ENCODE measurements at places on chromosomes 6 and 20.

DNA sequence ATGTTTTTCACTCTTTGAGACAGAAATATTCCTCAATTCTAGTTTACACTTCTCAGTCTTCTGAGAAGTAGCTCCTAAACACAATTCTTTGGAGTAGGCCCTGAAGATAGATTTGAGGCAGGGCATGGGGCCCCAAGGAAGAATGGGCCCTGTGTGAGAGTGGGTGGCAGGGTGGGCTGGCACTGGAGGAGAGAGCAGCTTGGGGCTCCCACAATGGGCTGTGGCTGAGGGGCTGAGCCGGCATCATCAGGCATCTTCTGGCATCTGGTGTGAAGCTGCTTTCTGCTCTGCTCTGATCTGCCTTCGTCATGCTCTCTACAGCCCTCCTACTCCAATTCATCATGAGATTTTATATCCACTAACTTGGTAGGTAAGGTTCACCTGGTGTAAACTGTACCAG is 88.2 kb downstream of the CDH26 start:
- DNase-seq = no peak

GRCh38 chr20:21514553-21515251 is 838 bp upstream of the NKX2-2 start:
- DNase-seq = no peak

- DNase-seq = no peak
Observed at GRCh38 chr20:19779634-19780033, 21.6 kb downstream of the RIN2 start.

GRCh38 chr20:22288957-22289356 is 295.4 kb downstream of the FOXA2 start:
- no peak for DNase-seq

GRCh38 chr6:170369403-170369802 is 62.8 kb downstream of the FAM120B start:
- DNase-seq = no peak

DNA sequence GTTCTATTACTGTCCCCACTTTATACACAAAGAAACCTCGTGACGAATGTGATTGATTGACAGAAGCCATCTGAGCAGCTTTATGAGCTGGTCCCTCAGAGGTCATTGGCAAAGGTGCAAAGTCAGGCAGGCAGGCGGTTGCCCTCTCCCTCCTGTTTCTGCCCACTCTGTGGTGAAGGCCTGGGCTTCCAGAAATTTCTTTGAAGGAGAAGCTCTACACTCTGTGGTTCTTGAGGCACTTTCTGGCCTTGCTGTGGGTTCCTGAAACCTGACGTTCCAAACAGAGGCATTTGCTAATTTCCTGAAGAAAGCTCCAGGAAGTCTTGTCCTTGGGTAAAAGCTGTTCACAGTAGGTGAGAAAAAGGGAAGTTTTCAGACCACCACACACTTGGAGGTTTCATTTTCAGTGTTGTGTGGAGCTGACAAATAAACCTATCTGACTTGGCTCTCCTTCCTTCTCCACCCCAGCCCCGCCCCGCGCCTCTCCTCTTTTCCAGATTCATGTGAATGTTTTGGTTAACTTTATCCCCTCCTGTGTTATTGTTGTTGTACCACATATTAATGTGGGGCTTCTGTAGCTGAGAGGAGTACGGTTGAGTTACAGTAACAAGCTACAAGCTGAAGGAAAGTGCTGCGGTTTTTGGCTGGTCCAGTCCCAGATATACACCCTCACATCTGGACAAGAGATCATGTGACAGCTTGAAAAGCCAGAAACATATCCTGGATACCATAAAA is 274.1 kb downstream of the CLIC5 start:
- DNase-seq = peak; percentile 4

- no peak for DNase-seq
Observed at GRCh38 chr6:45808917-45809316, 206.7 kb downstream of the CLIC5 start.

DNA sequence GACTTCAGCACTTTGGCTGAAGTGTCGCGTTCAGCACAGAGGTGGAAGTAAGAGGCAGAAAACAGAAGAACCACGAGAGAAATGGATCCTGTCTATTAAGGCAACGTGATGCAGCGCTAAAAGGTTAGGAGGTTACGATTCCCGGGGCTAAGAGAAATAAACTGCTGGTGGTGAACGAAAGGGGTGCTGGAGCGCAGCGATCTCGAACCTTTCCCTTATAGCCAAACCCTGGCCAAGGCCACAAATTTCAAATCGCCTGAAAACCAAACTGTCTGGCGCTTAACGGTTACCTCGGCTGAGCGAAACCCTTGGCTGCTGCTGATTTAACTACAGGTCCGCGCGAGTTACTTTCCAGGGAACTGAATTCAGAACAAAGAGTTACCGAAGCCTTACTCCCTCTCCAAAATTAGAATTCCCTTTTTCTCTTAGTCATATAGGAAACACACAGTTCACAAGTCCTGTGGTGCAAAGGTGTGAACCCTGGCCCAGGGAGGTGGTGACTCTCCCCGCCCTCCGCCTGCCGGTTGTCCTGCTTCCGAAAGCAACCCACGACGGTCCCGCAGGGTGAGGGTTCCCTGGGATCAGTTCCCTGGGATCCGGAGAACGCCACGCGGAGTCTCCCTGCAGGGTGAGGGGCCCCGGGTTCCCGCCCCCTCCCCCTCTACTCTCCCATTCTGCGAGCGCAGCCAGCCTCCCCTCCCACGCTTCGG is 1.3 kb upstream of the SLC35D3 start:
- DNase-seq = no peak

GRCh38 chr6:24228681-24229255 is 102.8 kb downstream of the NRSN1 start:
- DNase-seq = peak; percentile 35

DNA sequence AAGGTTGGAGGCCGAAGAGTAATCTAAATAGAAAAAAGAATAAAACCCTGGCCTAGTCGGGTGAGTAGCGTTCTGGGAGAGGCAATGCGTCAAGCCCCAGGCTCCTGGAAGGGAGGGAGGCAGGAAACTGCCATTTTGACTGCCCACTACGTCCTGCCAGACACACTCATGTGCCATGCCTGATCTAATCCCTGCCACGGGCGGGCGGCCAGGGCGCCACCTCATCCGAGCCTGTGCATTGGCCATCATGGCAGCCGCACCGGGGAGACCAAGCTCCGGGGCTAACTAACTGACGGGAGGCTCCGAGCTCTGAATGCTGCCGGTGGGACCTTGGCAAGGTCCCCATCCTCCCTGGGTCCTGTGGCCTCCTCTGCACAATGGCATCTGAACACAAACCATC is 68.8 kb downstream of the INSM1 start:
- DNase-seq = no peak

DNA sequence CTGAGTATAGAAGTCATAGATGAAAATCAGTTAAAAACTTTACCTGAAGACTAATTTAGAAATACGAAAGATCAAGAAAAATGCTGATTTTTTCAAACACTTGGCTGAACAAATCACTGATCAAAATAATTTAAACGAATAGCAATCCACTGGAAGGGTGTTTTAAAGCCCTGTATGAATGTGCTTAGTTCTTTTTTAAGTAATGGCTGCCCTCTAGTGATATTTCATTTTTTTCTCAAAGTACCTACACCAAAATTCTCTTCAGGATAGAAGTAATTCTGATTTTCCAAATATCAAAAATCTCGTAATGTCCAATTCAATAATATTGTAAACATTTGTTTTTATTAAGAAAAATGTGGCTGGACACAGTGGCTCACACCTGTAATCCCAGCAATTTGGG is 32.5 kb downstream of the AKAP7 start:
- DNase-seq = no peak

GRCh38 chr6:116422238-116422637 is 38.9 kb upstream of the CALHM6 start:
- DNase-seq = no peak

DNA sequence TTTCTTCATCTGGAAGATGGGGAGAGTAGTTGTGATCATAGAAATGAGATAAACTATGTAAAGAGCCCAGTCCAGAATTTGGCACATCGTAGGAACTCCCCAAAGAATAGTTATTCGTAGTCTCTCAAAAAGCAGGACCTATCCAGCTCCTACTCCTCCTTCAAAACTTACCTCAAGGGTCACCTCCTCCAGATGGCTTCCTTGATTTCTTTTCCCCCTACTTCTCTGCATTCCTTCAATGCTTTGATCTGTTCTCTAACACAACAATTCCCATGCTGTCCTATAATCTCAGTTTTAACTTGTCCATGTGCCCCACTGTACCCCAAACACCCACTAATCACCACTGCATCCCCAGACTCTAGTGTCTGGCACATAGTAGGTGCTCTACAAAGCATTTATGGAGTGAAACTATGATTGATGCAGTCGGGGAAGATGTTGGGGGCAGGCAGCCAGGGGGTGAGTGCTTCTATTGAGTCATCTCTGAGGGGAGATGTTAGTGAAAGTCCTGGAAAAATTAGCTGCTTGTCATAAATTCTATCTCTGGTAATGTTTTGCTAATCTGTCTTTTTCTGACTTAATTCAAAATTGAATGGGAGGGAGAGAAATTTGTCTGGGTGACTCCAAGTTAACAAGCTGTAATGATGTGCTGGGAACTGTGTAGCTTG is 181.3 kb upstream of the KCNG1 start:
- no peak for DNase-seq

DNA sequence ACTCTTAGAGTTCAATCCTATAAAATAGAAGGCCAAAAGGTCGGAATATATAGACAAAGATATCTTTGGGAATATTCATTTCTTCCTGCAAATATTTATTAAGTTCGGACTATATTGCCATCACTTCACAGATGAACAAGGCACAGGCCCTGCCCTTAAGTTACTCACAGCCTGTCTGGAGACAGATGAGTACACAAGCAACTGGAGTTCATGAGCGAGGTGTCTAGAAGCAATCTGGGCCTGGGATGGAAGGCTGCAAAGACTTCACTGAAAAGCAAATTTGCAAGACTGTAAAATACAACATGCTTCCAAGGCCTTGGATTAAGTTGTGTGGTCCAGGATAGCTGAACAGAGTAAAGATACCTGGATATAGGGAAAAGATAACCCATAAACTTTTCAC is 56.7 kb upstream of the CEP85L start:
- DNase-seq = no peak

DNA sequence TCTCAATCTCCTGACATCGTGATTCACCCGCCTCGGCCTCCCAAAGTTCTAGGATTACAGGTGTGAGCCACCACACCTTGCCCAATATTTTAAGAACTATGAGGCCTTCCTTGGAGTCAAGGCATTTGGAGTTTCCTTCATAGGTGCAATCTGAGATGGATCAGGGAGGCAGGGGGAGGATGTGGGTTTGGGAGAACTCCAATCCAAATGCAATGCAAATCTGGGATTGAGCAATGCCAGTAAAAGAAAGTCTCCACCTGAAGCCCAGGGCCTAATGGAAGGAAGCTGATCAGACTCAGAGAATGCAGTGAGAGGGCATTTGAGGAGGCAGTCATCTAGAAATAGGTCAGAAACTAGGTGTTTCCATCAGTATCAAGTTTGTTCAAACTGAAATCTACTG is 21.2 kb downstream of the RSPH3 start:
- DNase-seq = no peak

DNA sequence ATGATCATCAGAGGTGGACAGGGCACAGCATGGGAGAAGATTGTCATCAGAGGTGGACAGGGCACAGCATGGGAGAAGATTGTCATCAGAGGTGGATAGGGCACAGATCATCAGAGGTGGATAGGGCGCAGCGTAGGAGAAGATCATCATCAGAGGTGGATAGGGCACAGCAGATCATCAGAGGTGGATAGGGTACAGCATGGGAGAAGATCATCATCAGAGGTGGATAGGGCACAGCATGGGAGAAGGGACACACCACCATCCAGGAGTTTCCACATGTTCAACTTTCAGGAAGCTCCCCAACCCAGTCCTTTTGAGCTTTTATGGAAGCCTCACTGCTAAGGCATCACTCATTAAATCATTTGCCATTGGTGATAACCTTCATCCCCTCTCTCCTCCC is 104.1 kb downstream of the MAP7 start:
- DNase-seq = no peak

- no peak for DNase-seq
Observed at GRCh38 chr20:4443016-4443415, 278.7 kb upstream of the PRND start.

DNA sequence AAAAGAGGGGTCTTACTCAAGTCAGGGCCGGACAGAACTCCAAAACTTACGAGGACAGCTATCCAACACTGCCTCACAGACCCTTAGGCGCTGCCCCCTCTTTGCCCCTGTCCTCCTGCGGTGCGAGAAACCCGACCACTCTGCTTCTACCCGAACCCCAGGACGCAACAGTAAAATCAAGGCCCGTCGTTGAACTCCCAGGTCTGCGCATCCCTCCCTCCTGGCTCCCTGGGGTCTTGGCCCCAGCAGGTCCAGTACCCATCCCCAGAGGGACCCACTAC is 6.4 kb downstream of the OLIG3 start:
- no peak for DNase-seq

- DNase-seq = peak; percentile 27
Observed at GRCh38 chr6:20213271-20213798, 1.1 kb upstream of the MBOAT1 start.

- peak; percentile 2 for DNase-seq
Observed at GRCh38 chr6:38997128-38997761, 51.3 kb upstream of the GLP1R start.

GRCh38 chr20:23008667-23009066 is 26.4 kb upstream of the SSTR4 start:
- no peak for DNase-seq

DNA sequence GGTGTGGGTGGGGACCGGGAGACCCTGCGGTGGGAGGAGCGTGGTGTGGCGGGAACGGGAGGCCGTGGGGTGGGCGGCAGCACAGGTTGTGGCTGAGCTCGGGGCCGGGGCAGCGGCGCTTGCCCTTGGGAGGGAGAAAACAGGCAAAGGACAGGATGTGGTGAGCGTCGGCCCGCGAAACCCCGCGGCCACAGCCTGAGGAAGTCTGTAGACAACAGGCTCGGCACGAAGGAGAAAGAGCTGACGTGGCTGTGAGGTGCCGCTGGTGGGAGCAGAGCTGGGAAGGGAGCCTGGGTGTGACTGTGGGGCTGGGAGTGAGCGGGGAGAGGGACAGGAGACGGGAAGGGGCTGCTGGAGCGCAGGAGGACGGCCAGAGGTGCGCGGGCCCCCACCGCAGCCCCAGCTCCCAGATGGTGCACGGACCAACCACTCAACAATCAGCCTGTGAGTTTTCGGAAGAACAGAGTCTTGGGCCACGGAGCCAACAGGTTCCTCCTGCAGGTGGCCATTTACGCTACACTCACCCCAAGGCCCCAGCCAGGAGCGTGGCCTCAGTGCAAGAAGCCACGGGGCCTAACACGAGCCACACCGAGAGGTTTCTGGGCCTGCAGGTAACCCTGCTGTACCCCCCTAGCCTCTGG is 202.8 kb downstream of the DLL1 start:
- DNase-seq = peak; percentile 62

- DNase-seq = no peak
Observed at GRCh38 chr6:42831237-42831636, 48.2 kb upstream of the RPL7L1 start.

GRCh38 chr6:10720265-10720959 is 2.5 kb upstream of the TMEM14C start:
- peak; percentile 62 for DNase-seq

DNA sequence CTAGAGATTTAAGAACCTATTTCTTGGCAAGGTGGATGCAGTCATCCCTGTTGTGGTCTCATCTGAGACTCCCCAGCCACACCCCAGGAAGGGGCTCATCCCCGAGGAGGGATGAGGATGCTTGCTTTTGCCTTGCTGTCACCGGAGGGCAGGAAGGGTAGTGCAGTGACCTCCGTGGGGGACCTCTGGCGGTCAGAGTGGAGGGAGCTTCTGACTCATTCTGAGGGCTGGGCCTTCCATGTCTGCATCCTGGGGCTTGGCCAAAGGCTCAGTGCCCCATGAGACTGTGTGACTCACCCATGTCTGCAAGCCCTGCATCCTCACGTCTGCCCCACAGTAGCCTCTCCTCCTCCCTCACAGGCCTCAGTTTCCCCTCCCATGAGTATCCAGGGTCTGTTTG is 38.7 kb downstream of the UQCC2 start:
- DNase-seq = no peak

GRCh38 chr6:3610206-3610605 is 141.3 kb downstream of the PXDC1 start:
- DNase-seq = no peak
